Naive thymus-derived CD4-positive, alpha-beta T cell (primary cell): ENCODE measurements at places on chromosomes 2 and 18. TPM values are rescaled to one million over a fixed set of nuclear protein-coding genes. Genes with fewer than 3 reads are reported as not detected.

DNA sequence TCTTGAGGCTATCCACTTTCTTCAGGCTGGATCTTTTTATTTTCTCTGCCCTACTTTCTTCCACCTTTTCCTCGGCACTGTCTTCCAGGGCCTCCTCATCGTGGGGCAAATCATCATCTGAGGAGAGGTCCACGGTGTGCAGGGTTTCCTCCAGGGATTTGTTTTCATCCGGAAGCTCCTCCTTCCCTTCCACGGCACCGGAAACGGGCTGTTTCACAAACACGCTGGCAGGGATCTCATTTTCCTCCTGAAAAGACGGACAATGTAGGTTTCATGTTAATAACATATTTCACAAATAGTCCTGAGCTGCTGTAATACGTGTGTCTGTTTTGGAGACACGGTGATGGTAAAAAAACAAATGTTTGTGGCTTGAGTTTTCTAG lies 10.4 kb downstream of the CAVIN2 start:
- no peak overlapping the region for H3K27ac ChIP-seq
- DNase-seq, result no peak
- no peak overlapping the region for H3K4me3 ChIP-seq
- no peaks in the 10 kb centered on the region for H3K27me3 ChIP-seq

DNA sequence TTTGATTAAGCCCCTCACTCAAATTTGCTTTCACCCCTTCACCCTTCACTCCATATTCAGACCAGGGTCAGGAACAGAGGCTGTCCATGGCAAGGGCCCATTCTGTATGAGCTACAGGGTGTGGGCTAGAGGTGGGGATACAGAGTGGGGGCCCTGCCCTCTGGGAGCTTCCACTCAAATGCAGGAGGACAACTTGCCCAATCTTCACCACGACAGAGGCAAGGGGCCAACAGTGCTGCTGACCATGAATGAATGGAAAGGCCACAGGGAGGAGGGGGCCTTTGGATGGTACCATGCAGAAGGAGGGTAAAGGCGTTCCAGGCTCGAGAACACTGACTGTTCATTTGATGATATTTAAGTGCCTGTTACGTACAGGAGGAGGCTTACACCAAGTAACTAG lies 22.8 kb downstream of the ADRA2B start:
- no peak overlapping the region for H3K4me3 ChIP-seq
- H3K27ac ChIP-seq, result no peak overlapping the region

Gene ABCB11
- 0.03 TPM in 1 of 2 replicates, not detected in the other for total RNA-seq

Gene IHH
- total RNA-seq, result 0.17 TPM

GRCh38 chr2:193843675-193844074 lies 1648.9 kb upstream of the TMEFF2 start:
- no peaks in the 10 kb centered on the region for H3K4me1 ChIP-seq
- no peak overlapping the region for H3K4me3 ChIP-seq
- H3K27me3 ChIP-seq, result no peaks in the 10 kb centered on the region
- no peak for DNase-seq
- no peaks in the 10 kb centered on the region for H3K36me3 ChIP-seq

- no peaks in the 10 kb centered on the region for H3K36me3 ChIP-seq
- no peak overlapping the region for H3K27ac ChIP-seq
- DNase-seq, result no peak
- H3K4me3 ChIP-seq, result no peak overlapping the region
These were observed 17.9 kb upstream of the TMEM214 start for GRCh38 chr2:27014771-27015433.

Gene KCNG2
- not detected for total RNA-seq

- H3K4me1 ChIP-seq, result no peaks in the 10 kb centered on the region
- DNase-seq, result no peak
- no peak overlapping the region for H3K4me3 ChIP-seq
- H3K27me3 ChIP-seq, result no peaks in the 10 kb centered on the region
These were observed 77.3 kb downstream of the SRBD1 start for GRCh38 chr2:45533771-45534170.

DNA sequence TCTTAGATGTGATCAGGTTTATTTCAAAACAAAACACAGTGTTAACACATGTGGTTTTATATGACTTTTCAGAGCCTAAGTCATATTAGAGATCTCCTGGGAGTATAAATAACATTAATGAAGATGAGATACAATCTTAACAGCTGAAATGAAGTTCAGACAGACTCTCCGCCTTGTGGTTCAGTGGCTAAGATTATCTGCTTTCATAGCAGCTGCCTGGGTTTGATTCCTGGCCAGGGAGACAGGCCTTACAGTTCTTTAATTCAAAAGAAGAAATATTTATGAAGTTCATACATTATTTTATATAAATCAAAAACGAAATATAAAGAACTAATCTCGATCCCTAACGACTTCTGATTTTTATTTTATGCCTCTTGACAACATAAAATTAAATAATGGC lies 35.2 kb upstream of the TTC32 start:
- DNase-seq, result no peak
- no peaks in the 10 kb centered on the region for H3K4me1 ChIP-seq
- no peak overlapping the region for H3K4me3 ChIP-seq
- H3K27ac ChIP-seq, result no peak overlapping the region

GRCh38 chr2:38407111-38407682 lies 30.1 kb upstream of the ATL2 start:
- no peak overlapping the region for H3K4me3 ChIP-seq
- H3K4me1 ChIP-seq, result no peaks in the 10 kb centered on the region
- no peaks in the 10 kb centered on the region for H3K27me3 ChIP-seq

DNA sequence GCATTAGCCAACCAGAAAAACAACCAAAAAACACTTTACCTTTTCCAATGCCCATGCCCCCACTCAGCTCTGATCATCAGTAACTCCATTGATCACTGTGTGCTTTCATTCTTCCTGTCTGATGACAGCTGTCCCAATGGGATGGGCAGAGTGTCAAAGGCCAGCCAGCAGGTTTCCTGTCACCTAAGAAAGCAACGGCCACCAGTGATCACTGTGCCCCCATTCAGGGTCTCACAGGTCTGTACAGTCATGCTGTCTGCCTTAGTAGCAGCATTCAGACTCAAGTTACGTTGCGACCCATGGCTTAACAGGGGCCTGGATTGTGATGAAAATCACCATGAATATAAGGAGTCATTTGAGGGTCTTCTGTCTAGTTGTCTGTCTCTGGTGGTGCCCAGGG lies 184.5 kb downstream of the MGAT5 start:
- no peak overlapping the region for H3K27ac ChIP-seq
- peaks cover 12% of the 10 kb centered on the region for H3K36me3 ChIP-seq
- DNase-seq, result no peak
- H3K27me3 ChIP-seq, result no peaks in the 10 kb centered on the region
- H3K4me1 ChIP-seq, result no peaks in the 10 kb centered on the region

DNA sequence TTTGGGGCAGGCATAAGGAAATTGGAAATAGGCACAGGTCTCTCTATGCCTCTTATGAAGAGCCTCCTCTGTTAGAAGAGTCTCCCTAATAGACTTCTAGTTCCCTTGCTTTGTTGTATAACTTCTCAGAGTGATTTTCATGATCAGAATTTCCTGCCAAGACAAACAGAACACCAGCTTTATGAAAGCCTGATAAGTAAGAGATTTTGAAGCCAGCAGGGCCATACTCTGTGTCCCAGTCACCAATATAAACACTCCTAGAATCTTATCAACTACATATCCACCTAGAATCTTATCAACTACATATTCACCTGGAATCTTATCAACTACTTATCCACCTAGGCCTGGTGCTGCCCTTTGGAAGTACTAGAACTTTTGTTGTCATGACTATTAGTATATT lies 579.5 kb downstream of the ARHGAP15 start:
- no peaks in the 10 kb centered on the region for H3K4me1 ChIP-seq
- H3K27me3 ChIP-seq, result no peaks in the 10 kb centered on the region
- DNase-seq, result no peak
- no peak overlapping the region for H3K27ac ChIP-seq

Gene SERPINB10
- total RNA-seq, result not detected

- H3K4me1 ChIP-seq, result peaks cover 5% of the 10 kb centered on the region
- no peak overlapping the region for H3K4me3 ChIP-seq
- no peaks in the 10 kb centered on the region for H3K27me3 ChIP-seq
- no peak overlapping the region for H3K27ac ChIP-seq
- H3K36me3 ChIP-seq, result no peaks in the 10 kb centered on the region
- DNase-seq, result peak; percentile 25
These were observed 5.6 kb upstream of the IMP4 start for GRCh38 chr2:130336877-130337734.

DNA sequence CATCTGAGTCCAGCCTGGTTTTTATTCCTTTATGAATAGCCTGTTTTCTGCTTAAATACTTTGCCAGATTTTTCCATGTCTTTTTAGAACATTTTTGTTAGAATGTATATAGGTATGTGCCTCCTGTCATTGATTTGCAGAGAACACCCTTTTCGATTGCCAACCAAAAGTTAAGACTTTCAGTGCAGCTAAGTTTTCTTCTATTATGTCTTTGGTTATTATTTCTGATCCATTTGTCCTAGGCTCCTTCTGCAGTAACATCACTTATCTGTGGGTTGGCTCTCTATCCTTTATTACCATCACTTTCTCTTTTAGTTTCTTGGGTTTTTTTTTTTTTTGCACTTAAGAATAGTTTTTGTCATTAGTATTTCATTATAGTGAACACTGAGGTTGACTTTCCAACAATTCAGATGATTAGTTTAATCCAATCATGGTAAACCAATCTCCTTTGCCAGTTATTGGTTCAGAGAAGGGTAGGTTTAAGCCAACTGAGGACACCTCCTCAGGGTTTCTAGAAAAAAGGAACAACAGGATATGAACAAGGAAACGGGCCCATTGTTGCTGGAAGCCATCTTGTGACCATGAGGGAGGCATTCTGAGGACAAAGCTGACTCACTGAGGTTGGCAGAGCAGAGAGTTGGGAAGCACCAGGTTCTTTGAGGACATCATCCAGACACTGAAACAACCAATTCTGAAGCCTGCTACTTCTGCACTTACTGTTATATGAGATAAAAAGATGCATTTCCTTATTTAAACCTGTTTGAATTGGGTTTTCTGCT lies 37.9 kb upstream of the GBX2 start:
- no peak for DNase-seq
- H3K27me3 ChIP-seq, result no peaks in the 10 kb centered on the region
- H3K4me1 ChIP-seq, result no peaks in the 10 kb centered on the region
- H3K36me3 ChIP-seq, result no peaks in the 10 kb centered on the region
- no peak overlapping the region for H3K4me3 ChIP-seq
- H3K27ac ChIP-seq, result no peak overlapping the region

Gene PAX3
- not detected for total RNA-seq

GRCh38 chr2:10432311-10433181 lies 15.6 kb downstream of the ODC1 start:
- no peaks in the 10 kb centered on the region for H3K4me1 ChIP-seq
- no peak for DNase-seq
- H3K4me3 ChIP-seq, result peak overlapping the region; percentile 35
- peaks cover 2% of the 10 kb centered on the region for H3K27me3 ChIP-seq
- H3K36me3 ChIP-seq, result peaks cover 11% of the 10 kb centered on the region
- H3K27ac ChIP-seq, result no peak overlapping the region

Gene SCYGR4
- total RNA-seq, result not detected

DNA sequence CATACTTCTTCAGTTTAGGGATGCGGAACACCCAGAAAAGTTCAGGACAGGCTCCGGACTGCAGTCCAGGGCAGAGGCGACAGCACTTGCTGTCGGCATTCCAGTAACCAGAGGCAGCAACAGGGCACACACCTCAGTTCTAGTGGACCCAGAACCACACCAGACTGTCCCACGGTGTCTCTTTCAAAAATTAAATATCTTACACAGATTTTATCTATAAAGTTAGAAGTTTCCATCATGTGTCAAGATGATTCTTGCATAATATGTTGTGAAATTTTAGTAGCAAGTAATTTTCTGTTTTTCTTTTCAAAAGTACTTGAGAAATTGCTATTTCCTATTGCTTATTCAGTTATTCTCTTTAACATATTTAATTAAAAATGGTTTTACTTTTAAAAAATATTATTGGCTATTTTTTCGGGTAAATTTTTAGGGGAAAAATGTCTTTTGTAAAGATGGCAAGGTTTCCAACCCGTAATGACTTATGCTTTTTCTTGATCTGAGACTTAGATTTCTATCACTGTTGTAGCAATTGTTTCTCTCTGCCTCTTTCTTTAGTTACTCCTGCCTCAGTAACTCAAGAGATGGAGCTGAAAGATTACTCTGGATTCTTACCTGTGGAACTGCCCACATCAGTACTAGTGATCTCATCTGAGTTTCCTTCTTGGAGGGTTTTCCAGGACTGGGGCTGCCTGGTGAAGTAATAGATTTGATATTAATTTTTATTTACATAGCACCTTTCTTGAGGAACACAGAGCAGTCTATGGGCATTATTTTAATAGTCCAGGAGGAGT lies 182.7 kb downstream of the LTBP1 start:
- H3K27ac ChIP-seq, result no peak overlapping the region
- no peak for DNase-seq
- no peaks in the 10 kb centered on the region for H3K27me3 ChIP-seq
- H3K36me3 ChIP-seq, result no peaks in the 10 kb centered on the region
- H3K4me3 ChIP-seq, result no peak overlapping the region

DNA sequence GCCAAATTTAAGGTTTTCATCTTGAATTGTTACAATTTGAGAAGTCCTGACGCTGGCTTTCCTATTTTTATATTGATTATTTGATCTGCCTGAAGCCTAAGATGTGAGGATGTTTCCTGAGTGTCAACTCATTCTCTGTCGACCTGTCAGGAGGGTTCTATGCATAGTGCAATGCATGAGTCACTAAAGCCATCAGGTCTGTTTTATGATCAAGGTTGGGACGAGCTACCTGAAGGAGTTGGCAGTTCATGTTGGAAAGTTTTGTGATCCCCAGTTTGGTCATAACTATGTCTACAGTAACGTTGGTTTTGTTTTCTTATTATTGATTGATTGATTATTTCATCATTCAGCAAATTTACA lies 71.2 kb downstream of the NABP1 start:
- DNase-seq, result no peak
- no peaks in the 10 kb centered on the region for H3K4me1 ChIP-seq
- H3K4me3 ChIP-seq, result no peak overlapping the region
- no peak overlapping the region for H3K27ac ChIP-seq
- H3K27me3 ChIP-seq, result no peaks in the 10 kb centered on the region

GRCh38 chr2:26086155-26086637 lies 52.3 kb downstream of the RAB10 start:
- no peaks in the 10 kb centered on the region for H3K27me3 ChIP-seq
- peaks cover 2% of the 10 kb centered on the region for H3K4me1 ChIP-seq
- no peak for DNase-seq
- H3K27ac ChIP-seq, result no peak overlapping the region
